Mesendoderm (in vitro differentiated cells): ENCODE measurements at places on chromosomes 3 and 15.
A peak's percentile ranks its signal among the peaks of the same experiment; 100 is the strongest.

GRCh38 chr3:8980756-8981257 is 17.5 kb upstream of the RAD18 start:
- DNase-seq, result no peak

GRCh38 chr15:51129535-51130188 is 35.0 kb upstream of the TNFAIP8L3 start:
- DNase-seq, result no peak

DNA sequence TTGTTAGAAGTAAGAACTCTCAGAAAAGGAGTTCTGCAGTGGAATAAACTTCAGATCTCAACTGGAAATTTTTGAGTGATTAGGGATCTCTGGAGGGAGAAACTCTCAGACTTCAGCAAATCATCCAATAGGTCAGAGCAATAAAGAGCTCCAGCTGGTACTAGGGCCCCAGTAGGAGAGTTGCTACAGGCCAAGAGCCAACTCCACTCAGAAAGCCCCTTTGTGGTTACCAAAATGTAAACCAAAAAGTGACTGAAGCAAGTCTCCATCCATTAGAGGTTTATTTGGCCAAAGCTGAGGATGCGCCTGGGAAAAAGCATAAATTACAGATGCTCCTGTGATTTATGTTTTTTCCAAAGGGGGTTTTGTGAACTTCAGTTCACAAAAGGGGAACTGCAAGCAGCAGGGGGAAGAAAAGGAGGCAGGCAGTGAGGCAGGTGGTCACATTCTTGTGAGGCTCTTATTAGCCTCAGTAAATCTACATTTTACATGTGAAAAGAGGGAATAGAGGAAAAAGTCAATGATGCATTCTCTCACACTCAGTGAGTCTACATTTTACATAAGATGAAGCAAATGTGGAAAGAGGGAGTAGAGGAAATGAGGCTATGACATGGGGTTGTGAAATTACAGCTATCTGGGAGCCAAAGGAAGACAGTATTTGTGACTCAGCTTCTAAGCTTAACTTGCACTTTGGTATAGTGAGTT is 92.4 kb upstream of the DAZL start:
- peak; percentile 30 for DNase-seq

- no peak for DNase-seq
These were observed 284.7 kb upstream of the ICE2 start for GRCh38 chr15:60763688-60764087.

GRCh38 chr15:58559904-58560588 is 128.3 kb downstream of the LIPC start:
- no peak for DNase-seq

GRCh38 chr3:179026636-179027035 is 45.0 kb downstream of the ZMAT3 start:
- no peak for DNase-seq

GRCh38 chr15:82855286-82856100 is 46.1 kb downstream of the WHAMM start:
- no peak for DNase-seq

DNA sequence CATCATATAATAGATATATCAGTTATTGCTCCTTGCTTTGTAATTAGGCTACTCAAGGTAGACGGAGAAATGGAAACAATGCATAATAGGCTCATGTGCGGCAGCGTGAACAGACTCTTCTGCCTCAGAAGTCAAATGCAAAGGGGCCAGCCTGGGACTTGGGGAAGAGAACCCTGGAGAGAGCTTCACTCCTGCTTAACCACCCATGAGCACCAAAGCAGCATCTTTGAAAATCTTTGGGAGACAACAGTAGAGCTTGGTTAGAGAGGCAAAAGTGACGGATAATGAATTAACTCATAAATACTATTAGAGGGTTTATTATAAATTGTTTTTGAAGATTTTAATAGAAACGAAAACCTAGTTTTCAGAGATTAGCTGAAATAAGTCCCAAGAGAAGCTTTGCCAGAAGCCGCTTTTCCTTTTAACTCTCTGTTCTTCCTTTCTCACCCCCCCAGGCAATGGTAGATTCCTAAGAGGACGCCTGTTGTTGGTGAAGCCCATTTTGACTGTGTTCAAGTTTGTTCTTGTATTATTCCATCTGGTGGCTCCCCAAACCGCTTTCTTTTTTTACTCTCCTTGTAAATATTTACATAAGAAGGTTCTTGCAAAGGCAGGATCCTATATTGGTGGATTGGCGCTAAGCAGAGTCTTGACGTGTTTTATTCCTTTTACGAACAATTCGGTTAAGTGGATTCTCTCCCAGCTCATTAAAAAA is 196.0 kb upstream of the TPRG1 start:
- no peak for DNase-seq

DNA sequence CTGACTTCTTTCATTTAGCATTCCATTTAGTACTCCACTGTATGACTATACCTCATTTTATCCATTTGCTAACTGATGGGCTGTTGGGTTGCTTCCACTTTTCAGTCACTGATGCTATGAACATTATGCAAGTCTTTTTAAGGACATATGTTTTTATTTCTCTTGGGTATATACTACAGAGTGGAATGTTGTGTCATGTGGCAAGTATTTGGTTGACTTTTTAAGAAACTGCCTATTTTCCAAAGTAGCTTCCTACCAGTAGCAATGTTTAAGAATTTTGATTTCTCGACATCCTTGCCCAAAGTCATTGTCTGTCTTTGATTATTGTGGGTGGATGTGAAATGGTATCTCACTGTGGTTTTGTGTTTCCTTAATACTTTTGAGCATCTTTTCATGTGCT is 110.1 kb upstream of the TPM1 start:
- no peak for DNase-seq

DNA sequence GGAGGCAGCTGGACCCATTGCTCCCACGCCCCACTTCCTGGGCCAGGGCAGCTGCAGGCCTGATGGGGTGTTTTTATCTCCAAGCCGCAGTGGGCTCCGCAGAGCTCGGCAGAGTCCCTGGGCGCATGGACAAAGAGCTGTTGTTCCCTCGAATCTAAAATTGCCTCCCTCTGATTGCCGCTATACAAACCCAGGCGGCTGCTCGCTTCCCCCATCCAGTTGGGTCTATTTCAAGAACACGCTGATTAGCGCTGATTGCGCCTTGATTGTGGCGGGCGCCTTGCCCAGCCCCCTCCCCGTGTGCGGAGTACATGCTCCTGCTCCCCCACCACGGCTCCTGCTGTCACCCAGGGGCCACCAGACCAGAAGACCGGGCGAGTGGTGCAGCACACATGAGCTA is 43.4 kb upstream of the SLC6A1 start:
- DNase-seq, result no peak

- DNase-seq, result no peak
These were observed 190.6 kb downstream of the IL20RB start for GRCh38 chr3:137148406-137148805.

- DNase-seq, result no peak
These were observed 101.3 kb upstream of the HES1 start for GRCh38 chr3:194034346-194035336.

GRCh38 chr3:126948980-126949535 is 33.9 kb upstream of the PLXNA1 start:
- no peak for DNase-seq

DNA sequence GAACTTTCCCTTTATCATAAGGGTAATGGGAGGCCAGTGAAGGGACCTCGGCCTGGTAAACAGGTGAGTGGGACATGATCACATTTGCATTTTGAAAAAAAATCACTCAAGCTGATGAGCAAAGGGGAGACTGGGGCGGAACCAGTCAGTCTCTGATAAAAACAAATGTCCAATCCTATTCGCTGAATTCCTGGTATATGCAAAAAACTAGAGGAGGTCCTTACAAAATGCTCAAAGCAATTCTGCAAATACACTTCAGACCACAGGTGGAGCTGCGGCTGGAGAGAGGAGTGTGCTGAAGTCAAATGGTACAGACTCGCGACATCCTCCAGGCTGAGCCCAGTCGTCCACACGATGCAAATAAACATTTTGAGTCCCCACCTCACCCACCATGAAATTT is 166.7 kb downstream of the FOXP1 start:
- DNase-seq, result peak; percentile 77

GRCh38 chr15:39774688-39775267 is 7.9 kb downstream of the FSIP1 start:
- DNase-seq, result no peak

- no peak for DNase-seq
These were observed 131.6 kb downstream of the LRRK1 start for GRCh38 chr15:101050623-101051290.

GRCh38 chr15:55277116-55277564 is 12.5 kb downstream of the RAB27A start:
- DNase-seq, result no peak

- peak; percentile 71 for DNase-seq
These were observed 73.6 kb downstream of the EEFSEC start for GRCh38 chr3:128226795-128227395.

GRCh38 chr3:41053220-41053619 is 146.1 kb upstream of the CTNNB1 start:
- no peak for DNase-seq

- no peak for DNase-seq
These were observed 114.1 kb downstream of the ZNF609 start for GRCh38 chr15:64574301-64575017.

DNA sequence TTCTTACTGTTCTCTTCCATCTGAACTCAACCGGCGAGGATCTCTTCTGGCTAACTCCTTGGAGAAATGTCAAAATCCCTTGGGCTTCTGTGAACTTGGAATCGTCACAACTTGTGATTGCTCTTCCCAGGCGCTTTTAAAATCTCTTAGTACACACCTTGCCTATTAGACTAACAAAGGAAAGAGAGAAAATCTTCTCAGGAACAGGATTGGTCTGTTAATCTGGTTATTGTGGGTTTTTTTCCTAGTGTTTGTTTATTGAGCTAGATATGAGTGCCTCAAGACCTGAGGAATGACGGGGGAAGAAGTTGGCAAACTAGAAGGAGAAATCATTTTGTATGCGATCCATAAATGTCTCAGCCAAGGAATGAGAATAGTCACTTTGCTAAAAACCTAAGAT is at the start of gene ATP13A5:
Gene ATP13A5, minus strand, starts transcription at position 48 of the 400 bp plus-strand sequence. Its CDS starts 28 bp downstream, at position 20.
- DNase-seq, result no peak

- no peak for DNase-seq
These were observed 6.2 kb upstream of the ATP13A4 start for GRCh38 chr3:193560870-193561269.

DNA sequence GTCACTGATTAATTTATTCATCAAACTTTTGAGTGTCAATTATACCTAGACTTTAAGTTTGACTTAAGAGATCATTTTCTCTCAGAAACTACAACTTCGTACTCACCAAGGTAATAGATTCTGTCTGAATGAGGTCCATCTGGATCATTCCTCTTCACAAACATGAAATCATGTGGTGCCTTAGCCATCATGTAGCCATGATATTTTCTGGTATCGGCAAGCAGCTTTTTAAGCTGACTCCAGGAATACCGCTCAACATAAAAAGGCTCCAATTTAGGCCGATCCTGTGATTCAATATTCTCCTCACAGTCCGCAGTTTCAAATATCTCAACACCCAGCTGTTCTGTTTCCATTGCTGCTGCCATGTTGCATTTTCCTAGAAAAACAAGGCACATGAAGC is 5.3 kb downstream of the DPP8 start:
- no peak for DNase-seq

DNA sequence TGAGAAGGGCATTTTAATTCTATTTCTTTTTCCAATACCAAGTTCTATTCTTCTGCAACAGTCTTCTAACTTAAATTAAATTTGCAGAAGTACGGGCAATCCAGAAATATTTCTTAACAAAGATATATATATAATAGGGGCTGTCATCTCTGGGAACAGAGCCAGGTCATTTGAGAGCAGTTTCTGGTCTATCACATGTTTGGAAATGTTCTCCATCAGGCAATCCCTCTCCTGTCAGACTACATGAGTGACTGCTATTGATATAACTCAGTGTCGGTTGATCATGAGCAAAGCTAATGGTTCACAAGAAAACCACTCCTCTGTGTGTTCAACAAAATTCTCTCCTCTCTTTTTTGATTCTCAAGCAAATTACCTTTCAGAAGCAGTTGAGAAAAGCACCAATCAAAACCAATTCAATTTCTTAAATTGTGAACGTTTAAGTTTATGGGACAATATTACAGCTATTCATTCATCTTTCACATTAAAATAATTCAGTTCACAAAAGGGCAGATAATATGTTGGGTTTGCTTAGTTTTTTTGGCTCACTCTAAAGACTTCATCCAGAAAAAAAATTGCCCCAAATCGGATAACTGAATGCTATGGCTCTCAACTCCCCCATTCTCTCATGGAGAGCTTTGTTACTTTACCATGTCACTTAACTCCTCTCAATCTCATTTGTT is 152.9 kb upstream of the TGFBR2 start:
- DNase-seq, result no peak

GRCh38 chr3:74000725-74001124 is 376.0 kb upstream of the PDZRN3 start:
- DNase-seq, result no peak

- no peak for DNase-seq
These were observed 306.8 kb downstream of the NTRK3 start for GRCh38 chr15:87949575-87950223.

GRCh38 chr3:160980740-160981139 is 124.4 kb downstream of the B3GALNT1 start:
- DNase-seq, result no peak

DNA sequence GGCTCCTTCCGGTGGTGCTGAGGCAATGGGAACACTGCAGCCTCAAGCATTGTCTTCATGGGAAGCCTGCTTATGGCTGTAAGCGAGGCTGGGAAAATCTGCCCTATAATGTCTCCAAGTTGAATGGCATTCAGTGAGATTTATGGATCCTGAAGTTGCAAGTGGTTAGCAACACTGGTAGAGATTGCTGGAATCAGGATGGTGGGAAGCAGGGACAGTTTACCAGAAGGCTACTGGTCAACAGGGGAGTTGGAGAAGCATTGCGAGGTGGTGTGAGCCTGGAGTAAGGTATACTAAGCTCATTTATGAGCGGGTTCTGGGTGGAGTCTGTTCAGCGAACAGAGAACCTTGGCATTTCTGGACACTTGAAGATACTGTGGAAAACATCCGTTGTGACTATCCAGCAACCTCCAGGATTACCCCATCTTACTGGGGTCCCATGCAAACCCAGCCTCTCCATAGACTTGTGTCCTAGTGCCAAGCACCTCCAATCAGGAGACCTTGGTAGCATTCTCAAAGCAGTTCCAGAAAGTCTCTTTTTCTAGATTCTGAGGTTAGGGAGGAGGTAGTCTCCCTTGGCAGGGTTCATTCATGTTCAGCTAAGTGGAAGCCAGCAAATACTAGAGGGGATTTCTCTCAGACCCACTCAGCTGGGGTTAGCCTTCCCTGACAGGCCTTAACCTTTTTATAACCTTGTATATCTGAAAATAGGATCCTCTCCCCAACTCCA is 7.3 kb downstream of the RPSA start:
- DNase-seq, result no peak

- DNase-seq, result no peak
These were observed 151.0 kb downstream of the MBNL1 start for GRCh38 chr3:152419748-152420147.

GRCh38 chr15:85897895-85898717 is 103.4 kb upstream of the KLHL25 start:
- peak; percentile 74 for DNase-seq

DNA sequence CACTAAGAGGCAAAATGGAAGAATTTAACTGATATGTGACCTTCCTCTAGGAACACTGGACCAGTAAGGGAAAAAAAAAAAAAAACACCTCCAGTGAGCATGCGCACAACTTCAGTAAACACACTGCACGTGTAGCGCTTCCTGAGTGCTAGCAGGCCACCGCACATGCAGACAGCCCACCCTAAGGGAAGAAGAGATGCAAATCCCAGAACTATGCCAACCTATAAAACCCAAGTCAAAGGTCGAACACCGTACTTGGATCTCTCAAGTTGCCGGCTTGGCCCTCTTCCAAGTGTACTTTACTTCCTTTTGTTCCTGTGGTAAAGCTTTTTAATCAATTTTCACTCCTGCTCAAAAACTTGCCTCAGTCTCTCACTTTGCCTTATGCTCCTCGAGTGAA is 64.5 kb upstream of the CADPS start:
- DNase-seq, result no peak
